ENCODE measurements at places on chromosomes 2 and 18. TPM values are rescaled to one million over a fixed set of nuclear protein-coding genes. Genes with fewer than 3 reads are reported as not detected.

The EFEMP1 gene
- total RNA-seq = 14.0 TPM

DNA sequence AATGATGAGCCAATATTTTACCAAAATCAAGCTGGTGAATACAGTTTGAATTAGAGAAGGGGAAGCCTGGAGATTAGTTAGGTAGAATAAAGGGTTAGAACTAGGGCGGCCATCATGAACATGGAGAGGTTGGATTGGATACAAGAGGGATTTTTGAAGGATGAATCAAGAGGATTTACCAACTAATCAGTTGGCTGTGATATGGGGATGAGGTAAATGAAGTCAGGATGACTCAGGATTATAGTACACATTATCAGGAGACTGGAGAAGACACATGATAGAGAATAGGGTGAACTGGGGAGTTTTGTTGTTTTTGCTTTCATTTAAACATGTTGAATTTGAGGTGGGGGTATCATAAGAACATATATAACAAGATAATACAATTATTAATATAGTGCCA lies 73.8 kb upstream of the PROKR1 start:
- H3K27ac ChIP-seq = no peak overlapping the region
- no peaks in the 10 kb centered on the region for H3K27me3 ChIP-seq
- DNase-seq = no peak
- no peaks in the 10 kb centered on the region for H3K4me1 ChIP-seq

The PSMA8 gene
- not detected for total RNA-seq

The CCDC141 gene
- 21.6 TPM for total RNA-seq

- no peak for DNase-seq
- no peaks in the 10 kb centered on the region for H3K4me1 ChIP-seq
- peak overlapping the region; percentile 100 for H3K27ac ChIP-seq
Observed at GRCh38 chr2:68156419-68156818, 1.3 kb upstream of the PNO1 start.

DNA sequence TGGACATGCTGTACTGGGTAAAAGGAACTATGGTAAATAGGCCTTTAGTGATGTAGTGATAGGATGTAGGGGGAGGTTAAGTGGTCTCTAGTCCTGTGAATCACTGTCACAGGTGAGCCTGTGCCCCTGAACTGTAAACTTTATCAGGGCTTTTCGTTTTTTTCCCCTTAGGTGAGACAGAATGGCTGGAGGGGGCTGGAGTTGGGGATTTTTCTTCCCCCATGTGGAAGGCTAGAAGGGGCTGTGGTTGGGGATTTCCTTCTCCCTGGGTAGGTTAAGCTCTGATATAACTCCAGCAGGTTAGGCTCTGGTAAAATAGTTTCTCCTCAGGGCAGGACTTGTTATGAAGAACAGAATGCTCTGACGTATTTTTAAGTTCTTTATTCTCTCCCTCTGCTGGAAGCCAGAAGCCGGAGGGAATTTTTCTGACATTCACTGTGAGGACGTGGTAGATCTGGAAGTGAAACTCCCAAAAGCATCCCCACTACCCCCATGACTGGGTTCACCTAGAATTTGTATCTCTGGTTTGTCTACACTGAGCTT lies 28.5 kb downstream of the PIKFYVE start:
- H3K4me3 ChIP-seq = no peak overlapping the region
- no peaks in the 10 kb centered on the region for H3K4me1 ChIP-seq
- no peak for DNase-seq

DNA sequence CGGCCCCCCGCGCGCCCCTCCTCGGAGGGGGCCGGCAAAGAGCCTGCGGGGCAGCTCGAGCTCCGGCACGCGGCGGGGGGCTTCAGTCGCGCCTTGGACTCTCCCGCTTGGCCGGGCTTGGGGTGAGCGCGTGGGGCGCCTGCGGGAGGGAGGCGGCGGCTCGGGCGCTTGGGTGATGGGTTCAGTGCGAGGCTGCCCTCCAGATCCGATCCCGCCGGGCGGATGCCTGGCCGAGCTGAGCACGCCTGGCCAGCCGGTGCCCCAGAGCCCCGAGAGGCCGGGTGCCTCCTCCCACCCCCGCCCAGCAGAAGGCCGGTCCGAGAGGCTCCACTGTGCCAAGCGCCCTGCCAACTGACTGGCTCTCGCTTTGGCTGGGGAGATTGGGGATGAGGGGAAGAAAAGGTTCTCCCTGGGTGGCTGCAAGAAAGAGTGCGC lies 273 bp upstream of the NXPH2 start:
- H3K36me3 ChIP-seq = no peaks in the 10 kb centered on the region
- no peak for DNase-seq
- H3K4me1 ChIP-seq = peaks cover 17% of the 10 kb centered on the region
- peaks cover 5% of the 10 kb centered on the region for H3K27me3 ChIP-seq

DNA sequence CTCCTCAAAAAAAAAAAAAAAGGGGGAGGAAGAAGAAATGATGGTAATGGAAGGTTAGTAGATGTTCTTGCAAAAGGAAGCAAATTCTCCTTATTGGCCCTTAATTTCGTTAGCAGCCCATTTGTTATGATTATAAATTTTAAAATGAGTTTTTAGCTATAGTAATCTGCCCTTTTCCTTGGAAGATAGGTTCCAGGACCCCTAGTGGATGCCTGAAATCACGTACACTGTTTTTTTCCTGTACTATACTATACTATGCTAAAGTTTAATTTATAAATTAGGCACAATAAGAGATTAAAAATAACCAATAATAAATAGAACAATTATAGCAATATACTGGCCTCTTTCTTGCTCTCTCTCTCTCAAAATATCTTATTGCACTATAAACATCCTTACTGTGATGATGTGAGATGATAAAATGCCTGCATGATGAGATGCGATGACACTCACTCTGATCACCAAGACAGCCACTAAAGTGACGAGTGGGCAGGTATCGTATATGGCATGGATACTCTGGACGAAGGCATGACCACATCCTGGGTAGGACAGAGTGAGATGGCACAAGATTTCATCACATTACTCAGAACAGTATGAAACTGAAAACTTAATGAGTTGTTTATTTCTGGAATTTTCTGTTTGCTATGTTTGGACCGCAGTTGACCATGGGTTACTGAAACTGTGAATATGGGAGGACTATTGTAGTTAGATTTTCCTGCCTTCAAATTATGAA lies 87.2 kb downstream of the KCTD18 start:
- H3K4me3 ChIP-seq = no peak overlapping the region
- H3K27me3 ChIP-seq = no peaks in the 10 kb centered on the region
- H3K27ac ChIP-seq = no peak overlapping the region
- DNase-seq = no peak
- H3K4me1 ChIP-seq = 0 out of 2 replicates have a peak, but pooled peaks cover 2% of the 10 kb centered on the region
- peaks cover 56% of the 10 kb centered on the region for H3K36me3 ChIP-seq

- no peaks in the 10 kb centered on the region for H3K36me3 ChIP-seq
- H3K27me3 ChIP-seq = no peaks in the 10 kb centered on the region
- H3K27ac ChIP-seq = no peak overlapping the region
Observed at GRCh38 chr2:234823877-234824376, 127.9 kb upstream of the SH3BP4 start.

DNA sequence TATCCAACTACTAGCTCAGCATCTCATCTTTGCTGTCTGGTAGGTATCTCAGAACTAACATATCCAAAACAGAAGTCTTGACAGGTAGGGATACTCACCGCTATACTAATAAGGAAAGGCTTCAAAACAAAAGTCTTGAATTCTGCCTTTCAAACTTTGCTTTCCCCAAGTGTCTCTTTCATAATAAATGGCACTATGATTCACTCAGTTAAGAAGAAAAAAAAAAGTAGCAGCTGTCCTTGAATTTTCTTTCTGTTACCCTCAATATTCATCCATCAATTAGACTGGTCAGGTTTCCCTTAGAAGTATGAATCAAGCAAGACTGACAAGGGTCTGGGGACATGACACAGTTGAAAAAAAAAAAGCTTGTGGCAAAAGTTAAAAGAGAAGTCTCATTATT lies 175.1 kb downstream of the GULP1 start:
- peaks cover 5% of the 10 kb centered on the region for H3K4me1 ChIP-seq
- H3K36me3 ChIP-seq = no peaks in the 10 kb centered on the region
- H3K27me3 ChIP-seq = no peaks in the 10 kb centered on the region
- H3K4me3 ChIP-seq = no peak overlapping the region

GRCh38 chr2:74379851-74380789 lies at the start of gene DCTN1:
Gene DCTN1 (minus strand): TSS chr2:74380311. CDS start chr2:74380037, 274 bp downstream.
- H3K36me3 ChIP-seq = peaks cover 9% of the 10 kb centered on the region
- H3K4me3 ChIP-seq = peak within 1 kb of the TSS; percentile 40
- H3K4me1 ChIP-seq = peaks cover 8% of the 10 kb centered on the region
- no peaks in the 10 kb centered on the region for H3K27me3 ChIP-seq

DNA sequence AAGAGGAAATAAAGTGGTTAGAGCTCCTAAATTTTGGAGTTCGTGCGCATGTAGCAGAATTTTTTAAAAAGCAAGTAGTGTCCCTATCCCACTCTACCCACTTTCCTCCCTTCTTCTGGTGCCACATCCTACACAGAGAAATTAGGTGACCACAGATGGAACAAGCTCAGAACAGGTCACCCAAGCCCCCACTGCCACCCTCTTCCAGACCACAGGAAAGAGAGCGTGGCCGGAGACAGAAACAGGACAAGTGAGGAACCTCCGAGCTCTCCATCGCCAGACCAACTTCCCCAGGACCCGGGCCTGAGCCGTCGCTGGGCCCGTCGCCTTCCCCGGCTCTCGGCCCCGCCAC lies 433 bp downstream of the NPC1 start:
- H3K4me3 ChIP-seq = peak overlapping the region; percentile 91
- H3K36me3 ChIP-seq = no peaks in the 10 kb centered on the region
- DNase-seq = no peak
- peak overlapping the region; percentile 95 for H3K27ac ChIP-seq

DNA sequence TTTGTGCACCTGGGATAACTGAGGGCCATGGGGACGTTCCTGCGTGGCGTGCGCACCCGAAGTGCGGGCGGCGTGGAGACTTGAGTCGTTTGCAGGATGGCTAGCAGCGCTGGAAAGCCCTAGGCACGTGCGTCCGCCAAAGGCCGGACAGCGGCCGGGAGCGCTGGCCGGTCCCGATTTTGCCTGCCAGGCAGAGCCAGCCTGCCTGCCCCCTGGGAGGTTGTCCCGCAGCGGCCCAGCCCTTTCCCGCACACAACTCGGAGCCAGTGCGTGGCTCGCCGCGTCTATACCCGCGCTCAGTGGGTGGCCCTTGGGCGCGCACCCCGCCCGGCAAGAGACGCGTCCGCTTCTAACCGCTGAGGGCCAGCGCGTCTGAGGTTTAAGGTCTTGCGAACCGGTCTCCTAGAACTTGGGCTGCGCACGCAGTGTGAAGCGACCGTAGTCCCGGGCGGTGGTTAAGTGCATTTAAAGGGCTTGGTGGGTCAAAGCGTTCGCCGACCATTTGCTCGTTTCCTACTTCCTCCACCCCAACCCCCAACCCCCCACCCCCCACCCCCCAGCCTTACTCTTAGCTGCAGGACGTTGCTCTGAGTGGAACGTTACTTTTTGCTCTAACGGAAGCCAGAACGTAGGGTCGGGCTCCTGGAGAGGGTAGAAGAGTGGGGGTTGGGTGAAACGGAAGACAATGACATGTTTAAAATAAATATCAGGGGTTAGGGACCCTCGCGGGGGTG lies 627 bp downstream of the CDCA7 start:
- H3K36me3 ChIP-seq = peaks cover 19% of the 10 kb centered on the region
- peak overlapping the region; percentile 99 for H3K27ac ChIP-seq
- peaks cover 4% of the 10 kb centered on the region for H3K4me1 ChIP-seq
- peak; percentile 33 for DNase-seq
- H3K4me3 ChIP-seq = peak overlapping the region; percentile 86

GRCh38 chr2:184814421-184814820 lies 216.1 kb downstream of the ZNF804A start:
- no peaks in the 10 kb centered on the region for H3K36me3 ChIP-seq
- H3K27me3 ChIP-seq = no peaks in the 10 kb centered on the region
- no peak for DNase-seq
- no peak overlapping the region for H3K27ac ChIP-seq
- H3K4me3 ChIP-seq = no peak overlapping the region

GRCh38 chr2:237540823-237541222 lies 25.6 kb upstream of the PRLH start:
- no peaks in the 10 kb centered on the region for H3K27me3 ChIP-seq
- H3K36me3 ChIP-seq = no peaks in the 10 kb centered on the region
- H3K4me3 ChIP-seq = no peak overlapping the region
- no peak for DNase-seq

The MROH2A gene
- total RNA-seq = not detected

The TMEM237 gene
- total RNA-seq = 36.8 TPM

The SLC40A1 gene
- total RNA-seq = not detected

- DNase-seq = no peak
- no peaks in the 10 kb centered on the region for H3K4me1 ChIP-seq
- no peak overlapping the region for H3K4me3 ChIP-seq
- H3K27me3 ChIP-seq = no peaks in the 10 kb centered on the region
- H3K27ac ChIP-seq = no peak overlapping the region
Observed at GRCh38 chr18:8871489-8871888, 166.1 kb downstream of the MTCL1 start.

DNA sequence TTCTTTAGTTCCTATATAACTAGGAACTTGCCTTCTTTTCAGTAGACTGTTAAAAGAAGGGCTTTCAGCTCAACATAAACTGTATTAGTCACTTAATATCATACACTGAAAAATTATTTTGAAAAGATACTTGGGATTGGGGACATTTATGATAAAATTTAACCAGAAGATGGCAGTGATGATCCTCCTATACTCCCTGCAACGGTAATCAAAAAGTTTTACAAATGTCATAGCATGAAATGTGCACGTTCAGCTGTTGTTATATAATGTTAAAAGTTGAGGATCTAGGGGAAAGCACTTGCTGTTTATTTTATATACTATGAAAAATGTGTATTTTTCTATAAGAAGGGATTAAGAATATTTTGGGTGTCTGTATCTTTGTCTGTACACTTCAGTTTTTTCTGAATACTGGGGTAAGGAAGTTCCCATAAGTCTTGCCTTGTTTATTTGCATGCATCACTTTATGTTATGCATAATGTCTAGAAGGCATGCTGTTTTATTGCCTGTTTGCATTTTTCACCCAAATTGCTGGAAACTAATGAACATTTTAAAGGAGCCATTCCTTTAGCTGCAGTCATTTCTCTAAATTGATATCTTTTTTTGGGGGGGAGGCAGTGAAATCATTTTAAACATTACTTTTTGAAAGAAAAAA lies 19.0 kb downstream of the DYNC1I2 start:
- no peaks in the 10 kb centered on the region for H3K4me1 ChIP-seq
- no peak for DNase-seq
- no peak overlapping the region for H3K27ac ChIP-seq
- no peaks in the 10 kb centered on the region for H3K36me3 ChIP-seq

- no peaks in the 10 kb centered on the region for H3K36me3 ChIP-seq
- H3K4me1 ChIP-seq = no peaks in the 10 kb centered on the region
- H3K27me3 ChIP-seq = no peaks in the 10 kb centered on the region
- no peak overlapping the region for H3K27ac ChIP-seq
Observed at GRCh38 chr2:122851972-122852531, 1096.6 kb downstream of the TSN start.

The SYT4 gene
- 9.7 TPM for total RNA-seq

The HOXD9 gene
- not detected for total RNA-seq

The PSTPIP2 gene
- total RNA-seq = 2.4 TPM

The SMC6 gene
- total RNA-seq = 48.5 TPM

The FOSL2 gene
- 4.5 TPM for total RNA-seq

The AUP1 gene
- 82.7 TPM for total RNA-seq

Measured in H1 (cell line).